ENCODE measurements at places on chromosomes 4 and X.

DNA sequence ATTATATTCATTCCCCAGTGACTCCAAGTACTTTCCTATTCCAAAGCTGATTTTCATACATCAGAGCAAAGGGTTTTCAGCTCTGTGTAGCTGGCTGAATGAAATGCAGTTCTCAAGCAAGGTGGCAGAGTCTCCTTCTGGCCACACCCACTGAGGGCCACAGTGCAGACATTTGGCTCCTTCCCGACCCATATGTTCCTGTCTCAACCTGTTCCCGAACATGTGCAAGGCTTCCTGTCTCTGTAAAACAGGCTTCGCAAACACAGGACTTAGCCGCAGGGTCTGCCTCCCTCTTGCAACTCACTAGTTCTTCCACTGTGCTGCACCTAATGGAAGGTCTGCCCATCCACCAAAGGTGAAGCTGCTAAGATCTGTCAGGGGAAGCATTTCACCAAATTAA is 249.2 kb downstream of the MID1IP1 start:
- DNase-seq, result no peak

DNA sequence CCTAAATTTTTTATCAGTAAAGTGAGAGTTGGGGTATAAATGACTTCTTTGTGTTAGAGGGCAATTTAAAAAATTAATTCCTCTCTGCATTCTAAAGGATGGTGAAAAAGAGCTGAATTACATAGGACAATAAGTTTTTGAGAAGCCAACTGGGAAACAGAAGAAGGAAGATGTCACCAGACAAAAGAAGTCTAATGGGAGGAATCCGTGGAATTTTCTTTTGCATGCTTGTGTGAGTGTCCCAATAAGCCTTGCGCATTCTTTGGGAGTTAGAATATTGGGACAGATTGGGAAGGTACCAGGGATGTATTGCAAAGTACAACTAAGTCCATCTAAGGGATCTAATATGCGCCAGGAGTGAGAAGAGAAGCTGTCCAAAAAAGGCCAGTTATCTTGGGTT is 35.1 kb upstream of the NR3C2 start:
- no peak for DNase-seq

- DNase-seq, result no peak
Measured at GRCh38 chr4:172946503-172946902, 222.1 kb upstream of the GALNT7 start.

GRCh38 chrX:153375571-153375970 is 25.6 kb downstream of the PNMA6E start:
- DNase-seq, result no peak

- DNase-seq, result no peak
Measured at GRCh38 chr4:157300701-157301100, 80.2 kb downstream of the GRIA2 start.

- DNase-seq, result no peak
Measured at GRCh38 chrX:46710927-46711623, 47.8 kb downstream of the SLC9A7 start.
